ENCODE measurements at places on chromosomes 13 and 19. TPM values are rescaled to one million over a fixed set of nuclear protein-coding genes. Genes with fewer than 3 reads are reported as not detected.

DNA sequence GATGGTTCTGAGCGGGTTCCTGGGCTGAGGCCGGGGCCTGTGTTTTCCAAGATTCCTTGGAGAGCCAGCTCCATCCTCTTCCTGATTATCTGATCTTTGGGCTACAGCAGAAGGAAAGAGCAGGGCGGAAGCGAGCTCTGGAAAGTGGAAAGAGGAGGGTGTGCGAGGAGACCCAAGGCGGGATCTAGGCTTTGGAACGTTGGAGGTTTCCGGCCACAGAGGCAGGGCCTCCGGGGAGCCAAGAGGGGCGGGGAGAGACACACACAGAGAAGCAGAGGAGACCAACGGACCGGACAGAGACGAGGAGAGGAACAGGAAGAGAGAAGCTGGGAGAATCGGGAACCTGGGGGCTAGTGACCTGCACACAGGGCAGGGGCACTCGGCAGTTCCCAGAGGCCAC lies at the start of gene CLEC11A:
Gene CLEC11A, plus strand, starts transcription at position 296 of the 400 bp plus-strand sequence. CDS start 162 bp downstream, outside the sequence.
- H3K27me3 ChIP-seq = peaks cover 39% of the 10 kb centered on the region
- peak within 1 kb of the TSS; percentile 94 for H3K4me3 ChIP-seq
- H3K36me3 ChIP-seq = no peaks in the 10 kb centered on the region
- H3K27ac ChIP-seq = peak within 1 kb of the TSS; percentile 88
- H3K4me1 ChIP-seq = peaks cover 3% of the 10 kb centered on the region

DNA sequence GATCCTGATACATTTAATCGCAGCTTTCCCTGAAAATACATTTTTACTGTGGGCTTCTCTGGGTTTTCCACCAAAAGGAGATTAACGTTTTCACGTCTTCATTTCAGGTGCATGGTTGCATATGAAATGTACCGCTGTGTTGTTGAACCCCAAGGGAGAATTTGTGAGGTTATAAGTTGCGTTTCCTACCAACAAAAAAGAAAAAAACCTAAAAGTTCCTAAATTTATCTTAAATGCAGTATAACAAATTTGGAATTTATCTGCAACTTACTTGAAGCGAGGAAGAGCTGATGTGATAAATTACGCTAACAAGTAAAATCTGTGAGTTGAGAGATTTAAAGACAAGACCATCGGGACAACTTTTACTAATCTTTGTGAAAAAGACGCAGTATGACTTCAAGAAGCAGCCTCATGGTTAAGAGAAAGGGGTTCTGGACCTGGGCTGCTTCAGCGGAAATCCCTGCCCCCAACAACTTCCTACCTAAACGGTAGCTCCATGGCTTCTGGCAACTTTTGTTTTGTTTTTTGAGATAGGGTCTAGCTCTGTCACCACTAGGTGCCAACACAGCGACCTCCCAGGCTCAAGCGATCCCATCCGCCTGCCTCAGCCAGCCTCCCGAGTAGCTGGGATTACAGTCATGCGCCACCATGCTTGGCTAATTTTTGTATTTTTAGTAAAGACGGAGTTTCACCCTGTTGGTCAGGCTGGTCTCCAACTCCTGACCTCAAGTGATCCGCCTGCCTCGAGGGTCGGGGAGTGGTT lies 958 bp upstream of the OBI1 start:
- peak overlapping the region; percentile 44 for H3K27ac ChIP-seq
- peaks cover 6% of the 10 kb centered on the region for H3K36me3 ChIP-seq
- H3K27me3 ChIP-seq = no peaks in the 10 kb centered on the region
- no peak for DNase-seq
- peak overlapping the region; percentile 96 for H3K4me3 ChIP-seq

DNA sequence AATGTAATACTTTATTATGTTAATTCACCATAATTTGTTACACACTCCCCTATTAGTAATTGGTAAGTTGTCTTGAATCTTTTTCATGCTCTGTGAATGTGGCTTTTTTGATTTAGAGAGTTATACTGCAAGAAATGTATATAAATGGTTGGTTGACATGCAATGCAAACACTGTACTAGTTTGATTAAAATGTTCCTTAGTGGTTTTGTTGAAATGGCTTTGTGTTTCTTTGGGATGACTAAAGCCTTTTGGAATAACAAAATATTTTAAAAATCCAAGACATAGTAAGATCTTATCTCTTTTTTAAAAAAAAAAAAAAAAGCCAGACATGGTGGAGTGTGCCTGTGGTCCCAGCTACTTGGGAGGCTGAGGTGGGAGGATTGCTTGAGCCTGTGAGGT lies 10.5 kb downstream of the LAMP1 start:
- no peak for DNase-seq
- H3K36me3 ChIP-seq = peaks cover 9% of the 10 kb centered on the region
- peaks cover 1% of the 10 kb centered on the region for H3K4me1 ChIP-seq
- no peaks in the 10 kb centered on the region for H3K27me3 ChIP-seq
- H3K27ac ChIP-seq = no peak overlapping the region

DNA sequence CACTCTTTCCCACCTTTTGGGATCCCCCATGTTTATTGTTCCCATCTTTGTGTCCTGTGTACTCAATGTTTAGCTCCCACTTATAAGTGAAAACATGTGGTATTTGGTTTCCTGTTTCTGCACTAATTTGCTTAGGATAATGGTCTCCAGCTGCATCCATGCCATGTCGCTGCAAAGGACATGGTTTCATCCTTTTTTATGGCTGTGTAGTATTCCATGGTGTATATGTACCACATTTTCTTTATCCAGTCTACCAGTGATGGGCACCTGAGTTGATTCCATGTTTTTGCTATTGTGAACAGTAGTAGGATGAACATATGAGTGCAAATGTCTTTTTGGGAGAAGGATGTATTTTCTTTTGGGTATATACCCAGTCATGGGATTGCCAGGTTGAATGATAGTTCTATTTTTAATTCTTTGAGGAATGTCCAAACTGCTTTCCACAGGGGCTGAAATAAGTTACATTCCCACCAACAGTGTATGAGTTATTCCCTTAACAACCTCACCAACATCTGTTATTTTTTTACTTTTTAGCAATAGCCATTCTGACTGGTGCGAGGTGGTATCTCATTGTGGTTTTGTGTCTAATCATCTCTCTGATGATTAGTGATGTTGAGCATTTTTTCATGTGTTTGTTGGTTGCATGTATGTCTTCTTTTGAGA lies 55.7 kb upstream of the MEDAG start:
- DNase-seq = no peak
- no peak overlapping the region for H3K4me3 ChIP-seq
- H3K27me3 ChIP-seq = peaks cover 8% of the 10 kb centered on the region
- H3K36me3 ChIP-seq = no peaks in the 10 kb centered on the region

The IRGC gene
- total RNA-seq = not detected

The SHANK1 gene
- 0.36 TPM for total RNA-seq

The PEAK3 gene
- total RNA-seq = not detected

The CC2D1A gene
- 69.4 TPM for total RNA-seq

The VSIG10L gene
- 7.0 TPM for total RNA-seq

The NCR1 gene
- total RNA-seq = not detected
